ENCODE measurements at places on chromosomes 1 and 21. TPM values are rescaled to one million over a fixed set of nuclear protein-coding genes. Genes with fewer than 3 reads are reported as not detected.

GRCh38 chr1:51612447-51612961 lies 4.4 kb upstream of the OSBPL9 start:
- DNase-seq: no peak

GRCh38 chr1:3306583-3307291 lies 147.7 kb upstream of the ARHGEF16 start:
- no peak for DNase-seq

GRCh38 chr1:119646521-119647227 lies 1.4 kb downstream of the ZNF697 start:
- DNase-seq: no peak

DNA sequence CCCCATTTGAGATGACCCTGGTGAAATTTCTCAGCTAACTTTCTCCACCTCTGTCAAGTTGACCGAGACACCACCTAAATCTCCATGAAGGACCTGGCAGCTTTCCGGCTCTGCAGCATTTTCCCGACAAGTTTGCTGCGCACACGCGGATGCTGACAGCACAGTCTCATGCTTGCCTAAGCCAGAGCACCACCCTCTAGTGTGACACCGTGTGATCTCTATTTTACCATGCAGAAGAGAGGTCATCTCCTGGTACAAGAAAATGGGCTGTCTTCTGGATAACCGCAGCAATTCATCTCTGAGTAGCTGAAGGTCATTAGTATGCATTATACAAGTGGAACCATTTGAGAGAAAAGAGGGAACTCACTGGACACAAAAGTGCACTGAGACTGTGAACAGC lies 38.9 kb upstream of the H6PD start:
- DNase-seq: no peak

The KCNC4 gene
- 3.5 TPM for polyA plus RNA-seq

The ZYG11A gene
- polyA plus RNA-seq: 0.25 TPM

DNA sequence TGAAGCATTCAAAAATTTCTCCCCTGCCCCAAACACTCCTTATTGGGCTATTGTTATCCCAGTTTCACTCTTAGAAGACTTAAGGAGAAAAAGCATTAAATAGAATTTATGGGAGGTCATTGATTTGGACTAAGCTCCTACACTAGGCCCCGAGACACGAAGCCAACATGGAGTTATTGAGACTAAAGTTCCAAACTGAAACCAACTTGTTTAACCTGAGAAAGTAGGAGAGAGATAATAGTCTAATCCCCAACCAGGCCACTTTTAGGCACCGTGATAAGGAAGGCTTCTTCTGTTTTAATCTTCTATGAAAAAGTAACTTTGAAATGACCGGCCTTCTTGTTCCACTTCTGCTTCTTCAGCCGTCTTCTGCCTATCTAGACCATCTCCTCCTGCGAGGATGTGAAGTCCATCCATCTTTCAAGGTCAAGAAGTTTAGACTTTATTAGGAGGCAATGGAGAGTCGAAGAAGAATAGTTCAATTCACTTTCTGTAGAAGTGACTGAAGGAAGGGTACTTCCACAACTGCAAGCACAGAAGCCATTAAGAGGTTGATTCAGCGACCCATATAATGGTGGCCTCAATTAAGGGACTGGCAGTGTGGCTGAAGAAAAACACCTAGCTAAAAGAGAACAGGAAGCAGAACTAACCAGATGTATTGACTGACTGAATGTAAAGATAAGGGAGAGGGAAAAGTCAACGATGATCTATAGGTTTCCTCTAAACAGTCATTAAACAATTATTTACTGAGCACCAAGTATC lies 428.8 kb downstream of the SMYD3 start:
- DNase-seq: no peak

DNA sequence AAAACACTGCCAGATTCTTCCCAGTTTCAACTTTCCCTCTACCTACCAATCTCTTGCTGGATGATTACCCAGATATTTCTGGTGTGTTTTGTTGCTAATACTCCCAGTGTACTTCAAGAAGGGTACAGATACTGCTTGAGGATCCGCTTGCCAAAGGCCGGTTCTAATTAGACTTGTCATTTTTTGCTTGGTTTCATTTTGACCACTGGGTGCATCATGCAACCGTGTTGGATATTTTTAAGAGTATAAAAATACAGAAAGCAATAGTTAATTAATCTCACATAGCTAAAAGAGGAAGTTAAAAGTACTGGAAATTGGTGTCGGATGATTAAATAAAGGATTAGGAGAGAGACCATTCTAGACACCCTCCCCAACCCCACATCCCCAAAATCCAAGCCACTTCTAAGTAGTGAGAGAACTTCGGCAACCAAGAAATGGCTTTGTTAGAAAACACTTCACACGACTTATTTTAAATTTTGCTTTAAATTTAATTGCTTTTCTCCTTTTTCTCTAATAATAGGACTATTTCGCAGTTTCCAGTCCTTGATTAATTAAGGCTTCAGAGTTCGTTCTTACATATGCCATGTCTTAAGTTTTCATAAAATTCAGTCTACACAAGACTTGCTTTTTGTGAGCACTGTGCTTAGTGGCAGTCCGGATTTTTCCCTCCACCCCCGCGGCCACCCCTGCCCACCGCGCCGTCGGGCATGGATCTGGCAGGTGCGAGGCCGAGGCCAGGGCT lies 2.5 kb upstream of the CDKN2C start:
- DNase-seq: no peak

- peak; percentile 40 for DNase-seq
These were observed 16.9 kb downstream of the RPTN start for GRCh38 chr1:152141971-152142584.

DNA sequence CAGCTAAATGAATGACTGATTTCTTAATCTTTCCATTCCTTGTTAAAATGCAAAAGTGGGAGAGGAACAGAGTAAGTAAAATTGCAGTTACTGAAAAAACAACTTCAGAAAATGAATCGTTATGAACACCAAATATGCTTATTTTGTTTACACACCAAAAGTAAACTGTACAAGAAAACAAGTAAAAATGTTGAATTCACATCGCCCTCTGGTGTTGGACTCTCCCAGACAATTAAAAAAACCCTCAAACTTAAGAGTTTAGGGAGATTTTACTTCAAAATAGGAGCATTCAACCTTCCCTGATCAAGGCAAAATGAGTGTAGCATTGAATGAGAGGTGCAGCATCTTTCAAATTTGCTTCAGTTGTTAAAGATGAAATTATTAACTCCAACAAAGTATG lies 19.4 kb upstream of the ESRRG start:
- no peak for DNase-seq

GRCh38 chr1:46903481-46903880 lies 37.8 kb downstream of the CYP4A11 start:
- no peak for DNase-seq

GRCh38 chr1:233224311-233224710 lies 71.2 kb downstream of the PCNX2 start:
- no peak for DNase-seq

- no peak for DNase-seq
These were observed 13.6 kb downstream of the G0S2 start for GRCh38 chr1:209688746-209689234.

- peak; percentile 56 for DNase-seq
These were observed 595 bp downstream of the AK2 start for GRCh38 chr1:33036051-33036525.

GRCh38 chr1:198107091-198107501 lies 49.7 kb upstream of the NEK7 start:
- no peak for DNase-seq

The CACHD1 gene
- 9.6 TPM for polyA plus RNA-seq

DNA sequence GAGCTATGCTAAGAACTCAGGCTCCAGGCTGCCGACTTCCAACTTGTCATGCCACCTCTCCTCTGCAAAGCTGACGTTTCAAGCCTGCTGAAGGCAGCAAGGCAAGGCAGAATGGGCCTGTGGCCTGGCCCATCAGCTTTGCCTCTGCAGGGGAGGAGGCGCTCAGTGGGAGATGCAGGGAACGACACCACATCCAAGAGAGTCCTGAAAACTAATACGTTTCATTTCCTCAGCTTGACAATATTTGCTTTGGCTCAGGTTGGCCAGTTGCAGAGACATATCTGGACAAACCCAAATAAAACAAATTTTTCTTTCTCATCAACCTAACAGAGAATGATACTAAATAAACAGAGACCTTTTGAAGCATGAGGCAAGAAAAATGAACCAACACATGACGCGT lies 35.3 kb downstream of the BEND5 start:
- DNase-seq: no peak

DNA sequence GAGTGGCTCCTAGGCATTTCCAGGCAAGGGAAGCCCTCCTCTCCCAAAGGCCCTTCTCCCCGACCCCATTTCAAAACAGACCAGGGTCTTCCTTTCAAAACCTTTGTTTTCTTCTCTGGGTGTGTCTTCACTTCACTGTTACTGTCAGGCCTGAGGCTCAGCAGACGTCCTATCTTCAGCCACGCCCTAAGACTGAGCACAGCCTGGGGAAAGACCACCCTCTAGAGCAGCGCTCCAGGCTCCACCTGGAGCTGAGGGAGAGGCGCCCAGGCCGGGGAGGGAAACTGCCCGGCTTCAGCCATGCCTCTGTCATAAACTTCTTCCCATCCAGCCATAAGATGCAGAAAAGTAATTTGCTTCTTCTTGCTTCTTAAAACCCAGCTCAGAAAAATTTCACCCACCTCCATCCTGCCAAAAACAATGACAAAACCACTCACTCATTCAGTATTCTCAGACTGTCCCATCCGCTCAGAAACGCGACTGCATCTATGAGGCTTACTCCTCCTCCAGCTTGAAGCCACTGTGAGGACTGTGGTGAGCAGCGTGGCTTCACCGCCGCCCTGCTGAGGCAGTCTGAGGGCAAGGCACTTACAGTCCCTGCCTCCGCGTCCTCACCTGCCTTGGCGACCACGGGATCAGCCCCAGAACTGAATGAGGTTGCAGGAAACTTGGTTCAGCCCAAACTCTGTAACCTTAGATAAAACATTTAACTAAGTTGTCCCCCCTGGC lies 36.1 kb downstream of the VN1R5 start:
- DNase-seq: no peak

GRCh38 chr21:44083631-44084291 lies 23.4 kb upstream of the PWP2 start:
- no peak for DNase-seq

The NTNG1 gene
- 4.9 TPM for polyA plus RNA-seq

DNA sequence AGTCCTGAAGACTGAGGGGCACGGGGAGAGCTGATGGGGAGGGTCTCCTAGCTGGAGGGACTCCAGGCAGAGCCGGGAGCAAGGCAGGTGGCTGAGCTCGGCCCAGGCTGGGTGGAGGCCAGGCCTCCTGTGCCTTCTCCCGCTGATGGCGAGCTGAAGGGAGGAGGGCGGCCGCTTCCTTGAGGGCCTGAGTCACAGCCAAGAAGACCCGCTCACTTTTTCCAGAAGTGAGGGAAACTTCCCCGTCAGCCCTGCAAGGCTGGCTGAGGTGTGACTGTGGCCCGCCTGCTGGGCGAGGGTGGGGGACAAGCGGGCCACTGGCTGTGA lies 1.7 kb upstream of the VWA1 start:
- DNase-seq: peak; percentile 51

The C1orf185 gene
- polyA plus RNA-seq: not detected

The TPR gene
- 61.0 TPM for polyA plus RNA-seq

The NAV1 gene
- 9.7 TPM for polyA plus RNA-seq

DNA sequence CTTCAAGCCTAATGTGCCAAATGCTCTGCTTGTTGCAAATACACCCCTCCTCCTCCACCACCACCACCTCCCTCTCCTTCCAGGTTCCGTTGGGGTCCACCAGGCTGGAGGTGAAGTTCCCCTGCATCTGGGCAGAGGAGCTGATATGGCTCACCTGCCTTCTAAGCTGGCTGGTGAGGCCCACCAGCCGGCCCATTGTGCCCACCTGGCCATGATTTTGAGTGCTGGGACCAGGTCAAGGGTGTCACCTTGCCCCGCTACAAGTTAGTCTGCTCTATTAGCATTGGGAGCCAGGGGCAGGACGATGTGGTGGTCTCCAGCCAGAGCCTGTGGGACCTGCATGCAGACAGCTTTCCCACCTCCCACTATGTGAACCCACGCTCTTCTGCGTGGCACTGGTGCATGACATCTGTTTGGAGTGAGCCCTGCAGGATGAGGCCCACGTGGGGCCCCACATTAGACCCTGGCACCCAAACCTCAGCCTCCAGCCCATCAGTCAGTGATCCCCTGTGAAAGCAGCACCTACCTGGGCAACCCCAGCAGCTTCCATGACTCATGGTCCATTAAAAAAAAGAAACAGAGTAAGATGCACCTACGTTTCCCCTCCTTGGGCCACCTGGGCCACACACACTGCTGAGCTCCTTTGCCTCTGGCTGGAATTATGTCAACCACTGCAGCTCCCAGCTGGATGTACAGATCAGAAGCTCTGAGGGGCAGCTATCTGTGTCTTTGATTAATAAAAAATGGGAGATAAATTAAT lies 15.6 kb upstream of the CDCP2 start:
- no peak for DNase-seq

GRCh38 chr1:229561141-229561540 lies 2.6 kb upstream of the ABCB10 start:
- DNase-seq: no peak

The FAM177B gene
- polyA plus RNA-seq: 5.5 TPM

- no peak for DNase-seq
These were observed 53.9 kb upstream of the ACTRT2 start for GRCh38 chr1:2967329-2967725.

DNA sequence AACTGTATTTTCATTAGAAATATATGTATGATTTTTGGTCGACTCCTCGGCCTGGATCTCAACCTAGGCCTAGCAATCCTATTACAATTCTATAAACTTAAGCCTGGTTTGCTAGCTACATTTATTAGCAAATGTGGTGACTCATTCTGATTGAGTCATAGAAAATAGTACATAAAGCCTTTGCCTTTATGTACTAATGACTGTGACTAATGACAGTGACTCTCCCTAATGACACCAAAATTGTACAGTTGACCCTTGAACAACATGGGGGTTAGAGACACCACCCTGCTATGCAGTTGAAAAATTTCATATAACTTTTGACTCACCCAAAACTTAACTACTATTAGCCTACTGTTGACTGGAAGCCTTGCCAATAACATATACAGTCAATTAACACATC lies 78.9 kb downstream of the CLEC20A start:
- DNase-seq: no peak

DNA sequence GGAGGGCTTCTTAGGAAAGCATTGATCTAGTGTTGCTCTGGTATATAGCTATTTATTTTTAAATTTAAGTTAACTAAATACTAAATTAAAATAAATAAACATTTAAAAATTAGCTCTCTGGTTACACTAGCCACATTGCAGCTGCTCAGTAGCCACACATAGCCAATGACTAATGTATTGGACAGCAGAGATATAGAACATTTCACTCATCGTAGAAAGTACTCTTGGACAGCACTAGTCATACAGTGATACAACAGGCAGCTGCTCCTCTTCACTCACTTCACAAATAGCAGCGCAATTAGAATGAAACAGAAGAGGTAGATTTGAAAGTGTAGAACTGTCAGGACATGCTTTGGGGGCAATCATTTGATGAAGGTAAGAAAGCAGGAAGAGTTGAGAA lies 245.4 kb downstream of the PBX1 start:
- no peak for DNase-seq
